ENCODE measurements at places on chromosomes 6 and 20. TPM values are rescaled to one million over a fixed set of nuclear protein-coding genes. Genes with fewer than 3 reads are reported as not detected.
A peak's percentile ranks its signal among the peaks of the same experiment; 100 is the strongest.

DNA sequence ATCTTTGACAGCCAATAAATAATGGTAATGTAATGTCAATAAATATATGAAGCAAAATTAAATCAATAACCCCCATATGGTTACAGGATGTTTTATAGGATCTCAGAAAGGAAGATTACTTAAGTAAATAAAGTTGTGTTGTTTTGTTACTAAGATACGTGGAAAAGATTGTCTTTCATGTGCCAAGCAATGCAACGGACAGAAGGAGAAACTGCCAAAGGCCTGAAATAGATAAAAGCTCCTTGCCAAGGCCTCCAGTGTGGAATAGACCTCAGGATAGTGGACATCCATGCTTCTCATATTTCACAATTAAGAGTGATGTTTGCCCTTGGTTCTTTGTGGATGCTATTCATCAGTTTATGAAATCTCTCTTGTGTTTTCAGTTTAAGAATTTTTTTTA, 16.4 kb upstream of the FNDC1 start:
- no peak overlapping the region for H3K27ac ChIP-seq
- H3K4me3 ChIP-seq: no peak overlapping the region
- H3K36me3 ChIP-seq: no peaks in the 10 kb centered on the region
- H3K4me1 ChIP-seq: no peaks in the 10 kb centered on the region
- H3K27me3 ChIP-seq: no peaks in the 10 kb centered on the region
- no peak for DNase-seq

DNA sequence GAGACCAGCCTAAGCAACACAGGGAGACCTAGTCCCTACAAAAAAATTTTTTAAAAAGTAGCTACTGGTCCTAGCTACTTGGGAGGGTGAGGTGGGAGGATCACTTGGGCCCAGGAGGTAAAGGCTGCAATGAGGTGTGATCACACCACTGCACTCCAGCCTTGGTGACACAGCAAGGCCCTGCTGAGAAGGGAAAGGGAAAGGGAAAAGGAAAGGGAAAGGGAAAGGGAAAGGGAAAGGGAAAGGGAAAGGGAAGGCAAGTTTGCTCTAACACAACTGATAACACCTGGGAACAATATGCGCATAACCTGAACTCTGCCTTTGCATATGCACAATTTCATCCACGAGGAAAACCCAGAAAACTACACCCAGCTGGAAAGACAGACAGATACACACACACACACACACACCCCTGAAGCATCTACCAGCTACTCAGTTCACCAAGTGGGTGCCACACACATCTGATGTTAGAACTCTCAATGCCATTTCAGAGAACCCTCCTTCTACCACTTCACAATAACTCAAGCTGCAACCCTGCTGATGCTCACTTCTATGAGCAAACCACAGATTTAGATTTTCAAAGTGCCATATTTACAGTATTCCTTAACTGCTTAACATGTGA, 19.1 kb downstream of the B4GALT5 start:
- DNase-seq: no peak
- no peak overlapping the region for H3K27ac ChIP-seq
- H3K4me1 ChIP-seq: peaks cover 73% of the 10 kb centered on the region

- H3K36me3 ChIP-seq: no peaks in the 10 kb centered on the region
- no peaks in the 10 kb centered on the region for H3K4me1 ChIP-seq
- no peak overlapping the region for H3K27ac ChIP-seq
- peaks cover 4% of the 10 kb centered on the region for H3K27me3 ChIP-seq
Observed at GRCh38 chr20:22675341-22675740, 91.0 kb upstream of the FOXA2 start.

HLA-DQB2 gene
- total RNA-seq: 74.8 TPM

MMP24 gene
- 5.3 TPM for total RNA-seq

DNA sequence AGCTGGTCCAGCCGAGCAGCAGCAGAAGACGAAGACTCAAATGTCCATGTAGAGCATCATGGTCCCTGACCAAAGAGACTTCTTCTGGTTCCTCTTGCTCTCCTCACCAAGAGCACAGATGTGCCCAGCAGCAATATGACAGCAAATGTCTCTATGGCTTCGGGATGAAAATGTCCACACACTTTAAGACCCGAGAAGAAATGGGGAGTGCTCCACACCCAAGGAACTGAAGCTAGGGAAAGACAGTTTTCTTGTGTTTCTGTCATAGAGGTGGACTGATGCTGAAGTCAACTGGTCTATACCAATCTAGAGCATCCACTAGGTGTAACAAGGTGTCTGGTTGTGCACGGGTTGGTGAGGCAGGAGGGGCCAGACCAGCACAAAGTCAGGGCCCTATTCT, 4.5 kb upstream of the CPNE1 start:
- DNase-seq: no peak
- no peaks in the 10 kb centered on the region for H3K4me1 ChIP-seq
- H3K27ac ChIP-seq: no peak overlapping the region
- H3K27me3 ChIP-seq: no peaks in the 10 kb centered on the region

DNA sequence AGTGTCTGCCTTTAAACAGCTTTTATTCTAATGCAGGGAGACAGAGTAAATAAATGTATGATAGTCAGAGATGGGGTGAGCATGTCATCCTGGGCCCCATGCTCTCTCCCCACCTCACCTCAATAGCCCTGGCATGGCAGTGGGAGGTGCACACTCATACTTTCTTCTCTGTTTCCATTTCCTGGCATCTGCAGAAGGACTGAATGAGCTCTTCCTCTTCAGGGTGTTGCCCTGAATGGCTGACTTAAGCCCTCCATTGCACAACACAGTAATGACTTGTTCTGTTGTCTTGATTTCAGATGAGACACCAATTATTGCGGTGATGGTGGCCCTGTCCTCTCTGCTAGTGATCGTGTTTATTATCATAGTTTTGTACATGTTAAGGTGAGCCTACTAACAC, 57.0 kb upstream of the GNRH2 start:
- peaks cover 57% of the 10 kb centered on the region for H3K36me3 ChIP-seq
- H3K4me1 ChIP-seq: peaks cover 17% of the 10 kb centered on the region
- H3K27ac ChIP-seq: peak overlapping the region; percentile 1
- DNase-seq: no peak

TTK gene
- total RNA-seq: 1.7 TPM

DNA sequence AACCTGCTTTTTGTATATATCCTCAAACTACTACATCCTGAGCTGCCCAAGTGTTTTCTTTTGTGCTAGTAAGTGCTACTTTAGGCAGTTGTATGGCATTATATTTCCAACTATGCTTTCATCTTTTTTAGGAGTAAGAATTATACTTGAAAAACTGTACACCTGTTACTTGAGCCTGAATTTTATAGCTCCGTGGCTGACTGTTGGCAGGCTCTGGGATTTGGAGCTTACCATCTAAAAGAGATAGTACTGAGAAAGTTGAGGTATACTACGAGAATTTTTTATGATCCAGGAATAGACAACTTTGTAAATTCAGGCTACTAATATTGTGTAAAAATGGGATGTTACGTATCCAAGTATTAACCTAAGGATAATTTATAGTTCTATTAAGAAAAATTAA, 32.4 kb downstream of the RNF217 start:
- no peak overlapping the region for H3K4me3 ChIP-seq
- H3K4me1 ChIP-seq: peaks cover 10% of the 10 kb centered on the region
- no peaks in the 10 kb centered on the region for H3K36me3 ChIP-seq
- H3K27ac ChIP-seq: no peak overlapping the region
